ENCODE measurements at places on chromosomes 4 and X.

- no peak for DNase-seq
Observed at GRCh38 chr4:156038772-156039171, 85.1 kb upstream of the CTSO start.

DNA sequence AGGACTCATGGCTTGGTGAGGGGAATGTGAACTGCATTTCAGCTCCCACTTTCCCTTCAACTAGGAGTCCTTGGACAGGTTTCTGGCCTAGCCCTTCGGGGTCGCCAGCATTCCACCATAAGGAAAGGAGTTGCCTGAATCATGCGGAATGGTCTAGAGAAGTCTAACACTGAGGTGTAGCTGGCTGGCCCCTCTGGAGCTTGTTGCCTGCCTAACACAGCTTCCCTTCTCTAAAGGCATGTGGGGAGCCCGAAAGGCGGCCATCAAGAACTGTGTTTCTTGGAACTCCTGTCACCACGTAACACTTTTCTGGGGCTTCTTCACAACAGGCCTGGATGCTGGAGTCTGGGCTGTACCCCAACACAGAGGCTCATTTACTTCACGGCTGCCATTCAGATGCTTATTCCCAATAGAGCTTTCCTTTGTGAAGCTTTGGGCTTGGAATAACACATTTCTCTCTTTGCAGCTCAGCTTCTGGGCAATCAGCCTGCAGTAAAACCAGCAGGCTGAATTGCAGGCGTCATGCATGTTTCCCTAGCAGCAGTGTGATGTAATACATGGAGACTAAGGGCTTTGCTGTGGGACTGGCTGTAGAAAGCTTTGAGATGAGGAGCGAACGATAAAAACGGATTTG lies 5.4 kb downstream of the GABRQ start:
- no peak for DNase-seq

- no peak for DNase-seq
Observed at GRCh38 chr4:109083911-109084310, 218.5 kb downstream of the COL25A1 start.

DNA sequence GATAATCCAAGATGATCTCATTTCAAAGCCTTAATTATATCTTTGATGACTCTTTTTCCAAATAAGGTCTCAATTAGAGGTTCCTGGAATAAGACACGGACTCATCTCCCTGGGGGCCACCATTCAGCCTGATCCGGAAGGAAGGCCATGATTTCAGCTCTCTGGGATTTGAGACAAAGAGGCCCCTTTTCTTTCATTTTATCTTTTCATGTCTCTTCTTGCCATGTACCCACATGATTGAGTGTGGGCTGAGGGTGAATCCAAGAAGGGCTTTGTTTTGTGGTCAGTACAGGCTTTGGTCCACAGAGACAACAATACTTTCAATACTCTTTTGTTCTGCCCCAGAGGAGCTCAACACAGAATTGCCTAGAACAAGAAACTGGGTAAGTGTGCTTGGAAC lies 261.2 kb downstream of the TRIML1 start:
- DNase-seq: no peak

DNA sequence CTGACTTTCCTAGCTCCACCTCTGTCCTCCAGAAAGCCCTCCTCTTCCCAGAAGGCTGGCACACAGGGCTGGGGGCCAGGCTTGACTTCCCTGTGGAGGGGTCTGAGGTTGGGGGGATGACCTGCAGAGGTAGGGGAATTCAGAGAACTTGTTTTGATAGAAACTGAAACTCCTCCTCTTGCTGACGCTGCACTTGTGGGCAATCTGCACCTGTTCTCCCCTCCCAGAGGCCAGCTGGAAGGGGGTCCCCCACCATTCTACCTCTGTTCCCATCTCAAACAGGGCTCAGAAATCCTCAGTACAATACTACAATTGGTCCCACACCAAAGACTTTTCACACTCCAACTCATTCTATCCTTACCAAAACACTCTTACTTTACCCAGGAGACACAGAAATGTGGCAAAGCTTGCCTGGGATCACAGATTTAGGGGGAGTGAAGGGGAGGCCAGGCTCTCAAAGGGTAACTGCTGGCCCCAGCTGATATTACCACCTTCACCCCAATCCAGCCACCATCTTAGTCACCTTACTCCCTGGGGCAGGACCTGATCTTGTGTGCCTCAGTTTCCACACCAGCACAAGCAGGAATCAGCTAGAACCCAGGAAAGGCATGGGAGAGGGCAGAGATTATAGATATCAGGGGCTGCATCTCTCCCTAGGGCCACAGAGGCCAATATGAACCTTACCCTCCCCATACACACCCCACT lies 18.5 kb downstream of the OTUD5 start:
- peak; percentile 82 for DNase-seq

GRCh38 chrX:110420771-110421499 lies 62.3 kb downstream of the RTL9 start:
- no peak for DNase-seq

GRCh38 chrX:152915541-152916241 lies 17.8 kb downstream of the ZNF185 start:
- DNase-seq: no peak

GRCh38 chrX:125709532-125709931 lies 389.9 kb downstream of the TEX13C start:
- no peak for DNase-seq

- DNase-seq: no peak
Observed at GRCh38 chrX:32524385-32524784, 687.0 kb downstream of the DMD start.

GRCh38 chr4:77501240-77501639 lies 104.4 kb upstream of the CXCL13 start:
- DNase-seq: no peak

DNA sequence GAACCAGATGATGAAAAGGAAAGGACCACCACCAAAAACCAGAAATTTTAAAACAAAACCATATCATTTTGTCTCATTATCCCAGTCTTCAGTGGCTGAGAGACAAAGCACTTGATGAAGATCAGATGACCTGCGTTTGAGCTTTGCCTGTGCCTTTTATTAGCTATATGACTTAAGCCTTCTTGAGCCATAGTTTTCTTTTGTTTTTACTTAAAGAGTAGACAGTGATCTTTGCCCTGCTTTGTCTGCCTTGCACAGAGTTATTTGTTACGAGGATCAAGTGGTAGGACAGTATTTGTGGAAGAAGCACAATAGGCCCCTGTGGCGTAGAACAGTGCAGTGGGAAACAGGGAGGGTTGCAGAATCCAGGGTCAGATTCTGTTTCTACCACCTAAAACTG lies 89.9 kb downstream of the SLC10A6 start:
- DNase-seq: no peak

DNA sequence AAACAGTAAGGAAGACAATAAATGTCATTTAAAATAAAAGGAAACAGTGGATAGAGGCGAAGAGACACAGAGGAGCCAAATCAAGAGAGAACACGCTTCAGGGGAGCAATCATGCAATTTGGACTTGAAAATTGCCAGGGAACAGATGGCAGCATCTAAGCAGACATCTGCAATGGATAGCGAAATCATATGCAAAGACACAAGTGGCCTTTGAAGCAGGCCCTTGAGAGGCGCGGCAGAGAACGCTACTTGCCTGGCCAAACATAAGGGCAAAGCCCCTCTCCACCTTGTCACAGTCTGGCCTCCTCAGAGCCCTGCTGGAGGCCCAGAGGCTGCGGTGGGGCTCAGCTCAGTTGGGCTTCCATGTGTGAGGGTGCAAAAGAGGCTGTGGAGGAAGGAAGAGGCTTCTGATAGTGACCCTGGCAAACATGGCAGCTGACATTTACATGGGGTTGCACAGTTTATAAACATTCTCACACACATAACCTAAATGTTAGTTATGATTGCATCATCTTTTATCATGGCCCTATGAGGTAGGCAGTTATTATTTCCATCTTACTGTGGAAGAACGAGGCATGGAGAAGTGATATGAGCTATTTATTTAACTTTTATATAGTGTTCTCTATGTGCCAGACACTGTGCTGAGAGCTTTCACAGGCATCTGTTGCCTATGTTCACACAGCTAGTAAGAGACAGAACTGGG lies 18.3 kb downstream of the ADGRG4 start:
- no peak for DNase-seq
